ENCODE measurements at places on chromosomes 2 and 18. TPM values are rescaled to one million over a fixed set of nuclear protein-coding genes. Genes with fewer than 3 reads are reported as not detected.

WNT10A gene
- total RNA-seq, result 0.11 TPM

MYO7B gene
- total RNA-seq, result under 0.01 TPM

PAPOLG gene
- total RNA-seq, result 14.5 TPM

PDE11A gene
- total RNA-seq, result under 0.01 TPM

TCF7L1 gene
- 0.33 TPM for total RNA-seq

OR6B2 gene
- total RNA-seq, result not detected

OTOS gene
- not detected for total RNA-seq

GPR39 gene
- total RNA-seq, result 34.2 TPM

FSIP2 gene
- 2.6 TPM for total RNA-seq
